Right renal pelvis (tissue), 4 donors: ENCODE measurements at places on chromosomes 11 and 22. TPM values are rescaled to one million over a fixed set of nuclear protein-coding genes. Genes with fewer than 3 reads are reported as not detected.

DNA sequence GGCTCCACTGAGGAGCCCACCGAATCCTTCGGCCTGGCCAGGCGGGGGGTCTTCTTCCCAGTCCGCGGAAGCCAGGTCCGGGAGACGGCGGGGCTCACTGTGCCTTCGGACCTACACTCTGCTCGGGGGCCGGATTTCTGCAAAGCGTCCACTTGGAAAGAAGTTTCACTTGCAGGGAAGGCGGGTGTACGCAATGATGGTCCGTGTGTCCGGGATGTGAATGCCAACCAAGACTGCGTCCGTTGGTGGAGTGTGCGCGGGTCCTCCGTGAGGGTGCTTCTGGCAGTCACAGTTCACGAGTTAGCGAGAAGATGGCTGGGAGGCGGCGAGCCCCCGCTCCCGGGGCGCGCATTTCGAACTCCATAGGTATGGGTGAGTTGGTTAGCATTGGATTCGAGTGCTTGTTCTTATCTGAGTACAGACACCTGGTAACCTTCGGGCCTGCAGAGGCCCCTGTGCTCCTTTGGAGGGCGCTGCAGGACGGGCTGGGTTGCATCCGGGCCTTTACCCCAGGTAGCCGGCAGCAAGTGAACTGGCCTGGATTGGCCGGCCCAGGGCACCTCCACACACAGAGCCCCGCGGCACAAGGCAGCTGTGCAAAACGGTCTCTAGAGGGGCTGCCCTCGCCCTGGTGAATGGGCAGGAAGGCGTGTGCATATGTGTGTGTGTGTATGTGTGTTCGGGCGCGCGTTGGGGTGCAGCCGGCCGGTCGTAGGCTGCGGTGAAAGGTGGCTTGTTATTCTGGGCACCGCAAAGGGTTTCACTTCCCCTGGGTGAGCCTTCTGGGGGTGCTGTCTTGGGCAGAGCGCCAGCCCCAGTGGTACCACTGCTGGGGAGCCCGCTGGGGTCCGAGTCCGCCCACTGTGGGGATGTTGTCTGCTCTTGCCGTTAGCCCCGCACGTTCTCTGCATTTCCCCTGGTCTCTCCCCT is 13.3 kb upstream of the CYP2R1 start:
- no peak for DNase-seq

DNA sequence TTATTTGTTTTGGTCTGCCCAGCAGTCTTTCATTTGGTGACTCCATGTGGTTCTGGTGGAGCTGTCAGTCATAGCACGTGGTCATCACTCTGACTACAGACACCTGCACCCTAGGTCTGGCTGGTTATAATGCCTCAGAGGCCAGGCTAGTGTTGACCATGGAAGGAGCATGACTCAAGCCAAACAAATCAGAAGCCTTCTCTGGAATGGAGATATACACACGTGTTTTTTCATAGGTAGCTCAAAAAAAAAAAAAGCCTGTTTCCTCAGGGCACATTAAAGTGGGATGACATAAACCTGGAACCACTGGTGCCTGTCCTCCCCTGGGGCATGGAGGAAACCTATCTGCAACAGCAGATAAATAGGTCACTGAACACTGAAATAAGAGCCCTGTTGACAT is 8.1 kb upstream of the PLAAT3 start:
- no peak for DNase-seq

- no peak for DNase-seq
Observed at GRCh38 chr22:41598891-41599635, 9.4 kb upstream of the PMM1 start.

DNA sequence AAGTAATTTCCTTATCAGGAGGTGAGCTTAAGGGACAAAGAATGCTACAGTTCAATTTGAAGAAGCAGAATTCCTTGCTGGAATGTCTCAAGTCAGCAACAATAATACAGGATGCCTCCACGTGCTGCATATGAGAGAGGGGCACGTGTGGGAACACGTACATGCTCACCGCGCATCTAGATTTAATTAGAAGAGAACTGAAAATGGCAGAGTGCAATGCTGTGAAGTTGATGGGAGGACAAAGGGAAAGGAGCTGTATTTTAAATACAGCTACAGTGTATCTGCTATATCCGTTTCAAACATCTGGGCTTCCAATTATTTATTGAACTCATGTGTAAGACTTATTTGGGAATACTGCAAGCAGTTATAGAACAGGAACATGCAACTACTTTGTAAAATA is 328.7 kb downstream of the SOX6 start:
- DNase-seq = no peak

PDE2A gene
- polyA plus RNA-seq = 16.2 TPM

DNA sequence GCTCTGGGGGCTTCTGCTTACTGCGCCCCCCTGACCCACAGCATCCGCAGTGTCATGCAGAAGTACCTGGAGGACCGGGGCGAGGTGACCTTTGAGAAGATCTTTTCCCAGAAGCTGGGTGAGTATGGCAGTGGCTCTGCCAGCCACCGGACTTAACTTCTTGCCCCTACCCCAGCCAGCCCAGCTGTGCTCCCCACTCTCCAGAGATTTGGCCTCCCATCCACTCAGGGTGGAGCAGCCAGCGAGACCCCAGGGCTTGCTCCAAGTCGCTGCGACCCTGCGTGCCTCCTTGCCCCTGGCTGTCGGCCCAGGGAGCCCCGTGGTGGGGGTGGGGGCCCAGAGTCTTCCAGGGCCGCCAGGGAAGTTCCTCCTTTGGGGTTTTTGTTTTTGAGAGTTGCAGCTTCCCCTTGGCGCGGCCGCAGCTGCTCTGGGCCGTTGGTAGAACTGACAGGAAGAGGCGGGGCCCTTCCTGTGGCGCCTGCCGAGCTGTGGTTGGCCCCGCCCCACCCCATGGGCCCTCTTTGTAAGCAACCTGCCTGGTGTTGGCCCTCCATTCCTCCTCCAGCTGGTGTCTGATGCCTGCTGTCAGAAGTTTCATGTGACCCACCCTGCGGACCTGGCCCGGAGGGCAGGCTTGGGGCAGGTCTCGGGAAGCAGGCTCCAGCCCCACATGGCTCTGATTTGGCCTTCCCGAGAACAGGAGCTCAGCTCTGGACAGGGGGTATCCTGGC is 11.1 kb downstream of the GRK2 start:
- DNase-seq = no peak

CD3D gene
- 0.95 TPM for polyA plus RNA-seq

GRCh38 chr11:11966826-11967668 is 41.4 kb downstream of the DKK3 start:
- DNase-seq = peak; percentile 45

- peak; percentile 99 for DNase-seq
Observed at GRCh38 chr22:37658133-37659065, at the start of gene PDXP. Gene PDXP (plus strand): TSS chr22:37658723. CDS start chr22:37658783, 60 bp downstream.

DNA sequence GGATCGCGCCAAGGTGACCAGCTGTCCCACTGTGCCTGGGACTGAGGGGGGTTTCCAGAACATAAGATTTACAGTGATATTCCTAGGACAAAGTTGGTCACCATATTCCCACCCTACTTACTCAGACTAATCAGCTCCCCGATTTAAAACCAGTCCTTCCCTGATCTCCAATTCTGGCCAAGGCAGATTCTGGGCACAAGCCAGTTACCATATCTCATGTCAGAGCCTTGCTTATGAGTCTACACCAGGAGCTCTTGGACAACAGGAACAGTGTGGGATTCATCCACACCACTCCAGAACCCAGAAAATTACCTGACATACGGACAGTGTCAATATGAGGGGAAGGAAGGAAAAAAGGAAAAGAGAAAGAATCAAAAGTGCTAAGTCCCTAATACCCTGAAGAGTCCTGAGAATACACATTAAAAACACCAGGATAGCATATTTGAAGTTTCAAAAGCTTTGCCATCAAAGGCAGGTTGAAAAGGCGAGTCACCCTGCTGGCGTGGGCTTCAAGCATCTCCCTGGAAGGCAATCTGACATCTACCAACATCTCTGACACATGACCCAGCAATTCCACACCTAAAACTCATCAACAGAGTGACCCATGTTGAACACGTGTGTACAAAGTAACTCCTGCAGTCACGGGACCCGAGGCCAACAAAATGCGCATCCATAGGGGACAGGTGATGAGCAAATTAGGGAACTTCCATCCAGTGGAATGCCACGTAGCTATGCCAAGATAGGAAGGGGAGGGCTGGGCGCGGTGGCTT is 8.0 kb upstream of the IL2RB start:
- DNase-seq = no peak

KCNA4 gene
- 0.38 TPM for polyA plus RNA-seq

DNA sequence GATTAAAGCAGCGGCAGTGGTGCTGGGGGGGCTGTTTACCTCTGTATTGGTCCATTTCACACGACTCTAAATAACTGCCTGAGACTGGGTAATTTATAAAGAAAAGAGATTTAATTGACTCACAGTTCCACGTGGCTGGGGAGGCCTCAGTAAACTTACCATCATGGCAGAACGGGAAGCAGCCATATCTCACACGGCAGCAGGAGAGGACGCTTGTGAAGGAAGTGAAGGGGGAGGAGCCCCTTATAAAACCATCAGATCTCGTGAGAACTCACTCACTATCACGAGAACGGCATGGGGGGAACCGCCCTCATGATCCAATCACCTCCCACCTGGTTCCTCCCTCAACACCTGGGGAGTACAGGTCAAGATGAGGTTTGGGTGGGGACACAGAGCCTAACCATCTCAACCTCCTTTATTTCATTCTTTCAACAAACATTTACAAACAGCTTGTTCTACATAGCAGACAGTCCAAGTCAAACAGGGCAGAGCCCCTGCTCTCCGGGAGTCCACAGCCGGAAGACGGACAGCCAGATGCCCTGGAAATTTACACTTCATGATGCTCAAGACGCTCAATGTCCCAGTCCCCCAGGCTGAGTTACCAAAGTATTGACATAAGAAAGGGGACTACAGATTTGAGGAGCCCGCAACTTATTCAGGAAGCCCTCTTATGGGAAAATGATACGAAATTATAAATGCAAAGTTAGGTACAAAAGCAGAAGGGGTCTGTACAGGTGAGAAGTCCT is 26.3 kb upstream of the HMGXB4 start:
- no peak for DNase-seq

SYT13 gene
- 13.4 TPM for polyA plus RNA-seq

APOL6 gene
- polyA plus RNA-seq = 5.3 TPM

DNA sequence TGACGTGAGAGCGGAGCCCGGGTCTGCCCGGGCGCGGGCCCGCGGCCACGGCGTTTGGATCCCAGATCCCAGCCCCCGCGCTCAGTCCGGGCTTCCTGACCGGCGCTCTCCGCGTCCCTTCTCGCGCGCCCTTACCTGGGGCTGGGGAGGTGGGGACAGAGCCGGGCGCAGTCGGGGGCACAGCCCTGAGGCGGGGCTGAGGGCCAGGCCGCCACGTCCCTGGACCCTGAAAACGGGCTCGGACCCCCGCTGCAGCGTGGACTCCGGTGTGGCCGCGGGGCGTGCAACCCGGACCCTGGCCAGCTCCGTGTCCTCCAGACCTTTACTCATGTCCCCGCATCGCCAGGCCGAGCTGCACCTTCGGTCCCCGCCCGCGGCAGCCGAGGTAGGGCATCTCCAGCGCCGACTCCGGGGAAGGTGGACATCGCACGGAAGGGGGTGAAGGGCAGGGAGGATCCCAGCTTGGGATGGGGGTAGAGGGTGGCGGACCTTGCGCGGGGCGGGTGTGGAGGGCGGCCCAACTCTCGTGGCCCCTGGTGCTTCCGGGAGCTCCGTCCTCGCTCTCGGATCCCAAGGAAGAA is 9.9 kb upstream of the AIFM3 start:
- no peak for DNase-seq
